Activated CD8-positive, alpha-beta memory T cell treated with anti-CD3 and anti-CD28 coated beads for 1 hour (primary cell): ENCODE measurements at places on chromosomes 1 and 21.
A peak's percentile ranks its signal among the peaks of the same experiment; 100 is the strongest.

DNA sequence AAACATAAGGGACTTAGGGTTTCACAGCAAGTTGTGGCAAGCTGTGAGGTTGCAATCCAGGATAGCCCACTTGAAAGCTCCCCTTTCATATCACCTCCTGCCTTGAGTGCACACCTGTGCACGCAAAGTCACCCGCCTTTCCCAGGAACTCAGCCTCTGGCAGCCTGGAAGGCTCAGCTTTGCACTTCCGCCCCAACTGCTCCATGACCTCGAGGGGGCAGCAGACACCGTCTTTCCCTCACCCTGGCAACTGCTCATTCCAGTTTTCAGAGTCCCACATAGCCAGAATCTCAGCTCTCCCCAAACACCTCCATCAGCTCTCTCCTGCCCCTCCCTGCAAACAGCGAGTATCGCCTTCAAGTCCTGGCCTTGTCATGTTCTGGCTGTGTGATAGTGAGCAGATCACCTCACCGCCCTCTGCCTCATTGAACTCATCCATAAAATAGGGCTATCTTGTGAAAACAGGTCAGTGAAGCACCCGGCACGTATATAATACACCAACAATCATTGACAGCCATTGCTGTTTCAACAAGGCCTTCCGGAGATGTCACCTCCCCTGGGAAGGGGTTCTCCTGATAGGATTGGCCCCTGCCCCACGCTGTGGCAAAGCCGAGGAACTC lies 32.2 kb upstream of the EPB41 start:
- peak; percentile 65 for DNase-seq

DNA sequence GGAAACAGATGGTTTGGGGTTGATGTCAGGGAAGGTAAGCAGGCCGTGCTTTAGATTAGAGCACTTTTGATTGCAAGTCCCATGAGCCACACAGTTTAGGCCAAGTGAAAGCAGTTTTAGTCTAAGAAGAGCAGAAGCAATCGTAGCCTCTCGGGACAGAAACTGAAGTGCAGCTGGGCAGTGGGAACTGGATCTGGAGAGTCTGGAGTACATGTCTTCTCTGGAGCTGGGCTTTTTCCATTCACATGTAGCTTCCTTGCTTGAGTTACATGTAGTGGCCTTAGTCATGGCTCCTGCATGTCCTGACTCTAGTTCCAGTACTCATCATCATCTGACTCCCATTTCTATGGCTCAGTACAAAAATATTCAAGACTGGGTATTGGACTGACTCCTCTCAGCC lies 16.7 kb downstream of the CAMTA1 start:
- no peak for DNase-seq

- no peak for DNase-seq
Measured at GRCh38 chr1:211135342-211135950, 1.5 kb upstream of the KCNH1 start.

- DNase-seq: no peak
Measured at GRCh38 chr1:209890641-209891330, 47.2 kb upstream of the SYT14 start.
